ENCODE measurements at places on chromosomes 12 and 14.

DNA sequence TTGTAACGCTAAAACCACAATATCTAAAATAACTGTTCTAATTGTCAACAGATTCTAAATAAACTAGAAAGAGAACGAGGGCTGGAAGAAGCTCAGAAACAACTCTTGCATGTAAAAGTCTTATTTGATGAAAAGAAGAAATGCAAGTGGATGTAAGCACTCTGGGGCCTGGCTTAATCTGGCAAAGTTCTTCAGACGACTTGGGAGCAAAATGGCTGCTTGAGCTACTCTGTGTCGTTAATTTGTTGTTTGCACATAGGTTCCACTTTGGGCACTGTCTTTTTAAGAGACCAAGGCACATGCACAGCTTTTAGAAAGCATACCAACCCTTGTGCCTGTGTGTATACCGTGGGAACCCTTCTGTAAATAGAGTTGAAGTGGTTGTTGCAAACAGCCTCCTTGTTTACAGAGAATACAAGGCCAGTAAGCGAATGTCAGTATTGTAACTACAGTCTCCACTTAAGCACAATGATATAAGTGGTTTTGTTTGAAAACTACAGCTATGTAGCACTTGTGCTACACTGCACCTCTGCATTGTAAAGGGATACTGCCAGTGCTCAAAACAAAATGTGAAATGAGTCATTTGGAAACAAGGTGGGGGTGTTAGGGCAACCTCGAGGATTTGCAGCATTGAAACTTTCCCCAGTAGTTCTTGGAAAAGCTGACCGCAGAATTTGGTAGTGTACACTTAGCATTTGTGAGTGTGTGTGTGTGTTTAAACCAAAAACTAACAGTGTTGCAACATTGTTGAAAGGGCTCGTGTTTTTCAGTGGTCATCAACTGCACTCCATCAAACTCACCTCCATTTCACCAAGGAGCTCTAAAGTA, 154.3 kb downstream of the CEP83 start:
- DNase-seq: no peak

DNA sequence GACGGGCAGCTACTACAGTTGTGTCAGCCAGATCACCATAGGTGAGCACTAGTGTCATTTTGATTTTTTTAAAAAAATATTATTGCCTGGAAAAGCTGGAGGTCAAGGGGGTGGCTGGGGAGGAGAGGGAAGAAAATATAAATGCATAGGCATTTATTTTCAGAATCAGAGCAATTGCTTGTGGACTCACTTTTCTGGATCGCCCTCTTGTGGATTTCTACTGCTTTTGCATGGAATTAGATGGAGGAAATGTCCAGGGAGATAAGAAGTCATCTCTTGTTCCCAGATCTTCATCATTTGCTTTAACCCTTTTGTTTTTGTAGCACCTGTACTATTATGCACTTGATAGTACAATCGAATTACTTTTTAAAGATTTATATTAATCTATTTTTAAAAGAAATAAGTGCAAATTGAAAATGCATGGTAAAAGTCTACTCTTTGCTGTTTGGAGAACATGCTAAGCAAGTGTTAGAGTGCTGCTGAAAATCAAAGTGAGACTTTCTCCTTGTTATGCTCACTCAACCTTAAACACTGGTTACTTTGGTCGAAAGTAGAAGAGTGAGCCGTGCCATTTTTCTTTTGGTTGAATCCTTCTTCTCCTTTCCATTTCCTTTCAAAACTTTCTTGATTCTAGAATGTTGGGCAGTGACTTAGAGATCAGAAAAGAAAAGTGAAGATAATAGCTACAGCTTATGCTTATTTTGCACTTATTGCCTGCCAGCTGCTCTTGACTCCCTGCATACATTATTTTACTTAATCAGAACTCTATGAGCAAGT, 60.6 kb upstream of the ANO4 start:
- no peak for DNase-seq

- DNase-seq: no peak
Observed at GRCh38 chr14:44135972-44136371, 371.1 kb downstream of the FSCB start.

DNA sequence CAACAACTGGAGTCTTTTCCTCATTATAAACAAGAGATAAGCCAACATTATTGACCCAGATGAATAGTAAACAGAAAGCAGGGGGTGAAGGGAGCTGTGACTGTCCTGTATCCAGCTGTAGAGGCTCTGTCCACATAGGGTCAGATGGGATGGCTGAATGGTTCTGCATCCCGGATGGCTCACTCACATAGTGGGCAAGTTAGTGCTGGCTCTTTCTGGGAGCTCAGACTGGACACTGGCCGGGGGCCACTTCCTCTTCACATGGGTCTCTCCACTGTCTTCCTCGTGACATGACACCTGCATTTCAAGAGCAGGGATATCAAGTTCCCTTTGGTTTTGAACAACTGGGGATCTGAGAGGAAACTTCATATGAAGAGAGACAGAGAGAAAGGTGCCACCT, 969.6 kb upstream of the TMEM132C start:
- no peak for DNase-seq

GRCh38 chr12:100229036-100229635, 28.5 kb downstream of the ACTR6 start:
- no peak for DNase-seq

GRCh38 chr14:80644826-80645225, 296.7 kb downstream of the CEP128 start:
- DNase-seq: no peak

Measured in stimulated activated CD4-positive, alpha-beta T cell treated with anti-CD3 and anti-CD28 coated beads, Interleukin-15, amount 100 ng/mL, for 1 hour (primary cell).